ENCODE measurements at places on chromosomes 16 and 17.

DNA sequence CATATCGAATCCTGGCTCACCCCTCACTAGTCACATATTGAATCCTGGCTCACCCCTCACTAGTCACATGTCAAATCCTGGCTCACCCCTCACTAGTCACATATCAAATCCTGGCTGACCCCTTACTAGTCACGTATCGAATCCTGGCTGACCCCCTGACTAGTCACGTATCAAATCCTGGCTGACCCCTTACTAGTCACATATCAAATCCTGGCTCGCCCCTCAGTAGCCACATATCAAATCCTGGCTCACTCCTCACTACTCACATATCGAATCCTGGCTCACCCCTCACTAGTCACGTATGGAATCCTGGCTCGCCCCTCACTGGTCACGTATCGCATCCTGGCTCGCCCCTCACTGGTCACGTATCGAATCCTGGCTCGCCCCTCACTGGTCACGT, 156.7 kb upstream of the RPH3AL start:
- no peak for DNase-seq

GRCh38 chr16:57401943-57402640, 2.5 kb upstream of the CCL17 start:
- no peak for DNase-seq

DNA sequence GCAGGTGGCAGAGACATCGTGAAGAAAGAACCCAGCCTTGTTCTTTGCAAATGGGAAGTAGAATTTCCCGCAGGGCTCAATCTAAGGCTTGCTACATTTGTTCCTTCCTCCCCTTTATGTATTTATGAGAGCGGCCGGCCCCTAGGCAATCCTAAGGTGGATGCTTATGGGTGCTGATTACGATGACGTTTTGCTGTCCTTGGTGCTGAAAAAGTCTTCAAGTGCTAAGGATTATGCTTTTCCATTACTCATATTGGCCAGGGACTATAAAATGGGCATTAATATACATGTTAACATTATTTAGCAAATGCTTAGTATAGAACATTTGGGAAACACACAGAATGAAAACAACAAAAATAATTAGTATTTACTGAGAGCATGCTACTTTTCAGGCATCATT, 313.3 kb upstream of the XYLT1 start:
- DNase-seq = no peak

- no peak for DNase-seq
Observed at GRCh38 chr16:86496262-86496928, 13.9 kb upstream of the FOXF1 start.

- no peak for DNase-seq
Observed at GRCh38 chr17:46181940-46182339, 11.3 kb downstream of the KANSL1 start.

DNA sequence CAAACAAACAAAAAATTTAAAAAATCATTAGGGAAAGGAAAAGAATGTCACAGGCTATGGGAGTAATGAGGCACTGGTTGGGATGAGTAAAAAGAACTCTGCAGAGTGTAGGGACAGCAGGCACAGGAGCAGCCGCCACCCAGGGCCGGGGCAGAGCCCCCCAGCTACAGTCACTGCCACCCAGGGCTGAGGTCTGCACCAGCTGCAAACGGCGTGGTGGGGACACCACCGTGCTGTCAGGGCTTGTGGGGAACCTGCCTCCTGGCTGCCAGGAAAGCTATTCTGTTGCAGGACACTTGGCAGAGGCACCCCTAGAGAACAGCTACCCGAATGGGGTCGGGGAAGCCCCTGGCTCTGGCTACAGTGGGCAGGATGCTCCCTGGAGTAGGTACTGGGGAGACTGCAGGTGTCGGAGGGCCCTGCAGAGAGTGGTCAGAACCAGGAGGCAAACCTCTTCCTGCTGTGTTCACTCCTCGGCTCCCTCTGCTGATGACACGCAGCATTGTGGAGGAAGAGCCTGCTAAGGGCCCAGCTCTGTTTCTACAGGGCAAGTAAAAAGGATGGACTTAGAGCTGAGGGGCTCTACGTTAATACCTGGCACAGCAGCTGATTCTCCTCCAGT, 32.3 kb upstream of the CAPN15 start:
- DNase-seq = peak; percentile 76

- no peak for DNase-seq
Observed at GRCh38 chr17:7992924-7993323, 9.5 kb upstream of the GUCY2D start.

DNA sequence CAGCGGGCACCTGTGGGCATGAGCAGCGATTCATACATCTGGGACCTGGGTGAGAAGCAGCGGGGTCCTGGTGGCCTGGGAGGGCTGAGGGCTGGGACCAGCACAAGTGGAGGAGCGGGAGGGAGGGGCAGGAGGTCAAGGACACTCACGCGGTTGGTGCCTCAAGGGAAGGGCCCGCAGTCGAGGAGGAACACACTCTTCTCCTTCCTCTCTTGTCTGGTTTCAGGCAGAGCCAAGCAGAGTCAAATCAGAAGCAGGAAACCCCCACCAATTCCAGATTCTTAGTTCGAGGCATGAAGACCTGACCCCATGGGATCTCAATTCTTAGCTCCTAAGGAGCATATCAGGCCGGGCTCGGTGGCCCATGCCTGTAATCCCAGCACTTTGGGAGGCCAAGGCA, 15.7 kb downstream of the DNAI2 start:
- DNase-seq = no peak

- DNase-seq = peak; percentile 72
Observed at GRCh38 chr17:80455336-80455710, 21.1 kb downstream of the NPTX1 start.

Measured in AG08396 (cell line).